Left ventricle myocardium superior (tissue), 1 donor: ENCODE measurements at places on chromosomes 4 and X. TPM values are rescaled to one million over a fixed set of nuclear protein-coding genes. Genes with fewer than 3 reads are reported as not detected.

GRCh38 chrX:44456685-44457084 is 86.0 kb downstream of the FUNDC1 start:
- no peak for DNase-seq

- no peak for DNase-seq
Observed at GRCh38 chr4:81740487-81740886, 268.8 kb upstream of the RASGEF1B start.

- no peak for DNase-seq
Observed at GRCh38 chr4:125062115-125063050, 252.4 kb upstream of the FAT4 start.

DNA sequence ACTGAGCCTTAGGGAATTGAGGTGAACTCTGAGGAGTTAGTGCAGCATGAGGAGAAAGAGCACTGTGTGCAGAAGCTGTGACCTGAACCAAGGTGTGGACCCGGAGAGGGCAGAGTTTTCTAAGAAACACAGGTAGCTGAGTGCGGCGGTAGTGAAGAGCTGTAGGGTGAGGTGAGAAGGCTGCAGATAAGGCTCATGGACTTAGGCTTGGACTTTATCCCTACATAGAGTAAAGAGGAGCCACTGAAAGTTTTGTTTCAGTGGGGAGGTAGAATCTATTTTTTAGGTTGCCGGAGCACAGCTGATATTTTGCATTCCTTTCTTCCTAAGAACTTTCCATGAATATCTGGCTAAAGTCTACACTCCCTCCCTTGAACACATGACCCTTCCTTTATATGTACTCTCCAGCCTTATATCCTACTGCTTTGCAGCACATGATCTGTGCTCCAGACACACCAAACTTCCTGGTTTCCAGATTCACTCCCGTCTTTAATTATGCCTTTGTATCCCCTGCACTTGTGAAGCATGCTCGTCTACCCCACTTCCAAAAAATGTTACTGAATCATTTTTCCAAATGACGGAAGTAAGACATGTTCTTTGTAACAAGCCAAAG is 10.6 kb upstream of the PGRMC2 start:
- no peak for DNase-seq

- DNase-seq = no peak
Observed at GRCh38 chr4:127829014-127829413, 46.9 kb downstream of the HSPA4L start.

DNA sequence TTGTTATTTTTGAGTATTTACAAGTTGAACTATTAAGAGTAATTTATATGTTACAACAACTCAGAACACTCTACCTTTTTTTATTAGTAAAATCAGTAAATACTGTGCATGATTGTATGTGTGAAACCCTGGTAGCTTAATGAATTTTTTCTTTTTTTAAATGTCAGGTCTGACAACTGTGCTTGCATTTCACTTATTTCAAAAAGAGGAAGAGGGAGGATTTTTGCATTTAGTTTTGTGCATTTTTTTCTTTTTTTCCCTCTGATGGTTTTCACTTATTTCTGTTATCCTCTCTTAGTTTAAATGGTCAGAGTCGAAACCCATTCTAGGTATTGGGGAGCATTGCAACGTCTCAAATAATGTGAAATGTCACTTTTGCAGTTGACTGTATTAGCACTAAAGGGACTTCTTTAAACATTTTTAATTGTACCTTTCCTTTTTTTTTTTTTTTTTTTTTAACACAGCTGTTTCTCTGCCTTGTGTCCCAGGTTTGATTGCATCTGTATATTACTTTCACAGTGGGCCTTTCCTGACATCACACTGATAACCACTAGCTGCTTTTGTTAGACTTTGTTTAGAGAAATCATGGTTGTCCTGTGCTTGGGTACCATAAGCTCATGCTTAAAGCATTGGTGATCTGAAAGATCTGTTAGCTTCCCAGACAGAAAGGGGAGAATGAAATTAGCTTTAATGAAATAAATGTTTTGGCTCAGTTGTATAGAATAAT is 28.5 kb downstream of the MOB1B start:
- DNase-seq = no peak

- peak; percentile 21 for DNase-seq
Observed at GRCh38 chrX:132615391-132616131, 126.7 kb upstream of the MBNL3 start.

DNA sequence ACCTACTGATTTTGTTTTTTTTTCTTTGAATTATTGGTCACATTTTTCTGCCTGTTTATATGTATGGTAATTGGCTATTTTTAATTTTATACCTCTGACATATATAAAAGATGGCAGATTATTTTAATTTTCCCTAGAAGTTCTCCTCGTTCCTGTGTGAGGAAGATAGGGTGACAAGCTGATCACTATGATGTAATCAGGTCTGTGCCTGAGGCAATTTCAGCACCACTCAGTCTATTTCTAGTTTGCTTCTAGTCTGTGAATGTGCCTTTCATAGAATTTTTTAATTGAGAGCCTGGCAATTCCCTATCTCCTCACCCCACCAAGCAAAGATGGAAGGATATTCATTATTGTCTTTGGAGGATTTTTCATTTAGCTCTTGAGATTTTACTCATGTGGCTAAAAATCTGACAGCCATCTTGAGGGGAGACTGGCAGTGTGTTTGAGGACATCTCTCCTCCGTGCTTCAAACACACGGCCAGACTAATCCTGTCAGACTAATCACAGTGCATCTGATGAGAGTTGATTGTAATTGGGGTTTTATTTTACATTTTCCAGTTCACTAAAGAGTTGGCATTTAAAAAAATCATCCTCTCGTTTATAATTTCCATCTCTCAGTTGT is 500.3 kb downstream of the TRIML1 start:
- DNase-seq = no peak

GRCh38 chrX:54178100-54178940 is 4.7 kb downstream of the FAM120C start:
- DNase-seq = no peak

DNA sequence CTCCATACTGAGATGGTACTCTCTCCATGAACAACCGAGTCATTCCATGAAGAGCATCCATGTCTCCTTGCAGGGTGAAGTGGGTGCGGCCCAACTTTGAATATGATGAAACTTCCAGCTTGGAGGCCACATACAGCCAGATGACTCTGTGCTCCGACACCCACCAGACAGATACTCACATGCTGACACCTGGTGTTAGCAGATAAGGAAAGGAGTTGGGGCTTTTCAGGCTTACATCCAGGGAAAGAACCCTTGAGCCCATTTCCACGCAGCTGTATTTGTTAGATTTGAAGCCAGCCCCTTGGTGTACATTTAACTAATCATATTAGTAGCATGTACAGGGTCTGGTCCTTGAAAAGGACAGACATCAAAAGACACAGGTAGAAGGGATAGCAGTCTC is 62.1 kb upstream of the PRRG3 start:
- no peak for DNase-seq

DNA sequence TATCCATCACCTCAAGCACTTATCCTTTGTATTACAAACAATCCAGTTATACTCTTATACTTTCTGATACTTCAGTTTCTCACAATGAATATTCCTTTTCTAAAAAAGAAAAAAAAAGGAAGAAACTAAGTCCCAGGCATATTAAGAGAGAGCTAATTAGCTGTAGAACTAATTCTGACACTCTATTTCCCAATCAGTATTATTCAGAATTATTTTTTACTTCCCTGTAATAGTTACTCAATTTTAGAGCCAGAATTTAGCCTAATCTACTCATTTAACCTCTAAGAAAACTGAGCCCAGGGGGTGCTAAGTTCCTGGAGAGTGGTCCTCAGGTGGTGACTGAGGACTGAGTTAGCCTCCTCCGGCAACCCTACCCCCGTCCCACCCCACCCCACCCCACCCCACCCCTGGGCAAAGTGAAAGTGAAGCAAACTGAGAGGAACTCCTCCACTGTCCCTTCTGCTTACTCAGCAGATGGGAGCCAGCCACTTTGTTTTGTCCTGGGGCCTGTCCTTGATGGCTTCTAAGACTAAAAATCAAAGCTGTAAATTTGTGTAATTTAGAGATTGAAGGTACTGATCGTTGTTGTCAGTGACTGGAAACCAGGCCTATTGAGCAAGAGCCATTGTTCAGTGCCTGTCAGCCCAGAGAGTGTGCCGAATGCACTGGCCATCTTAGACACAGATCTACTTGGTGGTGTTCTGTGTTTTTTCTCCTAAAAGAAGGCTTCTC is 162.1 kb downstream of the CBR4 start:
- no peak for DNase-seq

The RENBP gene
- 8.9 TPM for total RNA-seq

The KLHL4 gene
- total RNA-seq = 0.92 TPM

The DOCK11 gene
- 3.3 TPM for total RNA-seq

The ETDB gene
- not detected for total RNA-seq

The SUV39H1 gene
- total RNA-seq = 2.4 TPM
